ENCODE measurements at places on chromosomes 12 and 14. TPM values are rescaled to one million over a fixed set of nuclear protein-coding genes. Genes with fewer than 3 reads are reported as not detected.

ASPG gene
- total RNA-seq = not detected

C1QL4 gene
- total RNA-seq = 5.3 TPM

SRRM4 gene
- under 0.01 TPM for total RNA-seq

LRCOL1 gene
- not detected for total RNA-seq

MYF6 gene
- total RNA-seq = not detected

MGST1 gene
- total RNA-seq = 99.3 TPM
